Hindlimb muscle (tissue), 1 donor: ENCODE measurements at places on chromosomes 2 and 18.

DNA sequence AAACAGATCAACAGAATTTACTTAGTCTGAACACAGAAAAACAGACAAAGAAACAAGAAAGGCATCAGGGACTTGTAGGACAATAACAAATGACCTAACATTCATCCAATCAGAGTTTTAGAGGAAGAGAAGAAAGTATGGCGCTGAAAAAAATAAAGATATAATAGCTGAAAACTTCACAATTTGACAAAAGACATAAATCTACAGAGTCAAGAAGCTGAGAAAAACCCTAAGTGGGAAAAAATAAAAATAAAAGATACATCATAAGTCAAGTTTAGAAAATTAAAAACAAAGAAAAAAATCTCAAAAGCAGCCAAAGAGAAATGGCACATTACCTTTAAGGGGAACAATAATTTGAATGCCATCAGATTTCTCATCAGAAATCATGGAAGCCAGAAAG lies 7.7 kb downstream of the LDAH start:
- no peak for DNase-seq

DNA sequence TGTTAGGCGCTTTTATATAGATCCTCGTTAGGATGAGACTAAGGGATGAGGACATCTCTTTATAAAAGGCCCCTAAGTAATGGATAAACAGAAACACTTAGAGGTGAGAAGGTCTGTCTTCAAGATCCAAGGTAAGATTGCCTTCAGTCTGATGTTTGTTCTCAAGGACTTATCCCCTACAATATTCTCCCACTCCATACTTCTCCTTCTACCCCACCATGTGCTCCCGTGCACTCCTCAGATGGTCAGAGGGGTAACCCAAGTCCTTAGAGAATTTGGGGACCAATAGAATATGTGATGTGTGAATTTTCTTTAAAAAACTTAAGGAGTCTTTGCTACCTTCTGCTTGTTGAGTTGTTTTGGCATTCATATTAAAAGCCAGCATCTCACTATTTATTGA lies 23.1 kb downstream of the FOSL2 start:
- no peak for DNase-seq

- DNase-seq = no peak
Observed at GRCh38 chr2:76998704-76999103, 523.5 kb downstream of the LRRTM4 start.

- DNase-seq = no peak
Observed at GRCh38 chr2:98445683-98446581, 1.3 kb downstream of the INPP4A start.

DNA sequence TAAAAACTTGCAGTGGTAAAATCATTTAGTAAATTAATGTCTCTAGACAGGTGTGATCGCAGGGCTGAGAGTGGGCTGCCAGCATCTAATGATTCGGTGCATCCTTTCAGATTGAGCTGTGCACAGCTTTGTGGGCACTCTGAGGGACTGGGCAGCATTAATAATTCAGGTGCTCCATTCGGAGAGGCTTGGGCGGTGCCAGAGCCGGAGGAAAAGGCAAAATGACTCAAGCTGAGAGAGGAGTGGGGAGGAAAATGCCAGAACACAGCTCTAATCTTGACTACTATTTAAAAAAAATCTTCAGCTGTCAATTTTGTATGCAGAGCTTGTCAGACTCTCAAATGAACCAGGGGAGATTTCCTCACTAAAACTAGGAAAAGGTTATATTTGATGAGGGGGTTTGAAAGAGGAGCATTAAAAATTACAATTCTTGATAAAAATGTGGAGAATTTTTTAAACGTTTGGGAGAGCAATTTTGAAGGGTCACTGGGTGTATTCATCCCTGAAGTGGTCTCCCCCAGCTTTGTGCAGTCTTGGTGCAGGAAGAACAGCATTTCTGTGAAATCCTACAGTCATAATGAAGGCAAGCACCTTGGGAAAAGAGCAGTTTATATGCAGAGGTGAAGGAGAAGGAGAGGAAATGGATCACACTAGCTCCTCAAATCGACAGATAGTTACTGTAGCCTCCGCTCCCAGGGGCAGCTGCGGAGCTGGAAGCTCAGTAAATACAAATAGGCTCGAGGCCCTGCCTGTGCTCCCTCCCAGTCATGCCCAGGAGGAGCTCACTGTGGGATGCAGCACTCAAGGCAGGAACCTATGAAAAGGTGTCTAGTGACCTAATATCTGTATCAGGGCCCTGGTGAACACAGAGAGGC lies 535.4 kb upstream of the RAB6C start:
- DNase-seq = no peak

DNA sequence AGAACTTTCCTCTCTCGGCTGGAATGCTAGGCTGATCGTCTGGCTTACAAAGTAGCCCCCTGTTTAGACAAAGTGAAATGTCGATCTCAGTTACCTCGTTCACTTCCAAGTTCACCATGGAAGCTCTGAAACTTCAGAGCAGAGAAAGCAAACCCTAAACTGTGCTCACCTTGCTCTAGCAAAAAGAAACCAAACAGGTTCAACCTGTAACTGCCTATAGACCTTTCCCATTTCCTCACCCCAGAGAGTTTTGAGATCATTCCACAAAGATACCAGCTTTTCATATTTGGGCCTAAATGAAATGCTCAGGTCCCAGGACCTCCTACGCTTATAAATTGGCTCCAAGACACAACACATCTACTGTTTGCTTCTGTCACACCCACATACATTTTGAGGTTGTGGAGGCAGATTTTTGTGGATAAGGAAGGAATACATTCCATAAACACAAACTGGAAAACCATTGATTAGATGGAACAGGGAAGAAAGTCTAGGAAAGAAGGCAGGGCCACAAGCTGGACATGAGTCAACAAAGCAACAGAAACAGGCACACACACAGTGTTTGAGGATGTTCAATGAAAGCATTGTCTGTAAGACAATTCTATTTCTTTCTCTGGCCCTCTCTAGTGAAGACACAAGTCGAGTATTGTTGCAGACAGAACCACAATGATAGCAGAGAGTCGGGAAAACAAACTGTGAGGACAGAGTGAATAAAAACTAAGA lies 52.8 kb upstream of the TGIF1 start:
- no peak for DNase-seq

DNA sequence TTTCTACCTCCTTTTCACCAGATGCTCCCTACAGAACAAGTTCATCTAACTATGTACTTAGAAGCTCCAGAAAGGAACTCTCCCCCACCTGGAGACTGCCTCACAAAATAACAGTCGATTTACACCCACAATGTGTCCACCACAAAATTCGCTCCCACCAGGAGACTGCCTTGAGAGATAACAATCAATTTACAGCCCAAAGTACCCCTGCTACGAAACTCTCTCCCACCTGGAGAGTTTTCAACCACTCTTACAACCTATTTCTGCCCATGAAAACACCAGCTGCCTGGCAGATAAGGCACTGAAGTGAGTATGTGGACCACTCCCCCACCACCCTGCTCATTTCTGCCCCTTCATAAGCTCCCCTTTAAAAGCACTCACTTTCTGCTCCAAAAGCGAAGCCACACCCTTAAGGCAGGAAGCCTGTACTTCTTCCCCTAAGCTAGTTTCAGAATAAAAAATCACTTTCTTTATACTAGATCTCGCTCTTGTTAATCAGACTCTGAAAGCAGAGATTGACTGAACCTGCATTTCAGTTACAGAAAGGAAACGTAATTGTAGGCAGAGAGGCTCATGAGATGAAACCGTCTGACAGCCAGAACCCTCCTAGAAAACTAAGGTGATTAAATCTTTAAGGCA lies 94.4 kb upstream of the RBBP8 start:
- no peak for DNase-seq

DNA sequence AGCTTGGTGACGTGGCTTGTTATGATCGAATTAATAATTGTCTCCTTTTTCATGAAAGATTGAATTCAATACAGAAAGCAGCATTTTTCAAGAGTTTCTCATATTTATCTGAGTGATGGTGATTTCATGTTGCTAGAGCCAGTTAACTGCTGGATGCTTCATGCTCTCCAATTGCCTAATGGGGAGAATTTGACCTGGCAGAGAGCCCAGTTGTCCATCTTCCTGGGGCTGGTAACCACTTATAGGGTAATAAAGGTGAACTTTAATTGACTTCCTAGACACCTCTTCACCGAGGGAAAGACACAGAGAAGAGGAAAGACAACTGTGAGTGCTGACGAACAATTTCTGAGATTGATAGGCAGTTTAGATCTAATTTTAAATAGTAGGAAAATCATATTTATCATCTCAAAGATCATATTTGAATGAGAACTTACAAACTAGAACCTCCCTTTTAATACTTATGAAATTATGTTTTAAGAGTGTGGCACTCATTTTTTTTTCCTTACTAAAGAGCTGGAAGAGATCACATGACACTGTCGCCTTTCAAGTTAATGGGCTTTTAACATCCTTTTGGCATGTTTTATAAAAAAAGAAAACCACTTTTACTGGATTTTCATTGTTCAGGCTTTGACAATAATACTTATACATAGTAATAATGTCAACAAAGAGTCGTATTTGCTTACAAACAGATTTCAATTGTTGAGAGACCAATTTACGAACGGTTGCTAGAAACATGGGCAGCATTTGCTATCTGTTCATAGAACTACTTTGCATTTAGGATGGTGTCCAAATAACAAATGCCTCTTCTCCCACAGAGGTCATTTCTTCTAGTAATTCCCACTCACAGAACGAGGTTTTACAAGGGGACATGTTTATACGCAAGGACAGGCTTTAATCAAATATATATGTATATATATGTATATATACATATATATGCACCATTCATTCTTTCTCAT lies 153.3 kb downstream of the RAPGEF4 start:
- no peak for DNase-seq

DNA sequence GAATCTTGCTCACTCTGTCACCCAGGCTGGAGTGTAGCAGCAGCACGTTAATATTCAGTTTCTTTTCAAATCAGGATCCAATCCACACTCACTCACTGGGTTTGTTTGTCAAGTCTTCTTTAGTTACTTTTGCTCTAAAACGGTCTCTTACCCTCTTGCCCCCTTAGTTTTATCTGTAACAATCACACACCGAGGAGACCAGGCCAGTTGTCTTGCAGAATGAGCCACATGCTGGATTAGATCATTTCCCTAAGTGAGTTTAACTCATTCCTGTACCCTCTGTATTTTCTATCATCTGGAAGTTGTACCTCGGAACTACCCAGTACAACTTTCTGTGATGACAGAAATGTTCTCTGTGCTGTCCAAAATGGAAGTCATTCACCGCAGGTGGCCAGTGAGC lies 20.7 kb upstream of the TOGARAM2 start:
- DNase-seq = no peak

- DNase-seq = no peak
Observed at GRCh38 chr2:2580341-2580740, 249.3 kb upstream of the MYT1L start.

DNA sequence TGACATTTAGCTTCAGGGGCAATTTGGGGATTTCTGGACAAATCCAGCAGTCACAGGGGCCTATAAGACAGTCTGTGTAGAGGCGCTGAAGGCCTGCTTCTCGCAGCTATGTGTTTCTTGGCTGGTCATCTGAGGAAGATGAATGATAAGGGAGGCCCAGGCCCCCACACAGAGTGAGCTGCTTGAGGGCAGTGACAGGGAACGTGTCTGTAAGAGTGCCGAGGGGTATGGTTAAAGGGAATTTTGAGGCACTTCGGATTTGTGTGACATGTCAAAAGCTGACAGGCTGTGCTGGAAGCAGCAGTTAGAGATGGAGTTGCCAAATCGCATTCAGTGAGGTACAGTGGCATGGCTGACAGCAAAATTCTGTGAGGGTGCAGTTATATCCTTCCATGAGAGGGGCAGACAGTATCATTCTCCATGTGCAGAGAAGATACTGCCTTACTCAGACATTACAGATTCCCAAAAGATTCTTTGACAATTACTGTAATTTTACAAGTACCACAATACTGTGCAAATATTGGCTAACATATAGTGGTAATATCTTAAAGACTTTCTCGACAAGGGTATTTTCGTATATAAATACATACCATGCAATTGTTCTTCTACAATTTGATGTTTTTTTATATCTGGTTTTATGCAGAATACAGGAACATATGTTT lies 74.0 kb downstream of the CERS6 start:
- no peak for DNase-seq

DNA sequence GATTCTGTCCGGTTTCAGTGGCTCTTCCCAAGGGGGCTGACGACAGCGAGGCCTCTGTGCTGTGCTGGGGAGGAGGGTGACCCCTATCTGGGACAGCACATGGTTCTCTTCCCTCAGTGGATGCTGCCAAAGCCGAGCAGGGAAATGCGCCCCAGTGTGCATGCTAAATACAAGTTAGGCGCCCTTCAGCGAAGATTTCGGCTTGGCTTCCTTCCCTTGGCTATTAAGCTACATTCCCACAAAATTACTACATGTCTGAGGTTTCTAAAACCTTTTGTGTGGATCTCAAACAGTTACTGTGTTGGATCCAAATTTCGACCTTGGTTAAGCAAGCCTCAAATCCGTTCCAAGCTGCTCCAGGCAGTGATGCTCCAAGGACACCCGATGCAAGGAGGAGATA lies 440.3 kb downstream of the NRXN1 start:
- DNase-seq = no peak

- DNase-seq = no peak
Observed at GRCh38 chr2:211237586-211238275, 681.3 kb downstream of the CPS1 start.

DNA sequence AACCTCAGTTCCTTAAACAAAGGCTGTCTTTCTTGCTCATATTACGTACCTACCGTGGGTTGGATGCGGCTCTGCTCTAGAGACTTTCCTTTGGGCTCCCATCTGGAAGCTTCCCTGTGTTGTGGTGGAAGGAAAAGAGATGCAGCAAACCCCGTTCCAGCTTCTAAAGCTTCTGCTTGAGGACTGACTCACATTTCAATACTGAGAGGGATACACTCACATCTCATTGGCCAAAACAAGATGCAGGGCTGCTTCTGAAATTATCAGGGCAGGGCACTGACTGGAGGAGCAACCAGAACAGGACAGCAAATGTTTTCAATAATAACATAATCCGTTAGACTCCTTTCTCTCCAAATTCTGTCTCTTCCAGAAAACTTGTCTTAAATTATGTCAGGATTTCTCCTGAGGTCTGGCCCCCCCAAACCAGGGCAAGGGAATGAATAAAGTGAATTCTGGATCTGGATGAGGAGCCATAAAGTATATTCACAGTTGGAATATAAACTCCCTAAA lies 4.5 kb upstream of the MYO5B start:
- DNase-seq = peak; percentile 34

GRCh38 chr2:16816016-16816415 lies 150.4 kb upstream of the CYRIA start:
- no peak for DNase-seq
